ENCODE measurements at places on chromosomes 3 and 15.

DNA sequence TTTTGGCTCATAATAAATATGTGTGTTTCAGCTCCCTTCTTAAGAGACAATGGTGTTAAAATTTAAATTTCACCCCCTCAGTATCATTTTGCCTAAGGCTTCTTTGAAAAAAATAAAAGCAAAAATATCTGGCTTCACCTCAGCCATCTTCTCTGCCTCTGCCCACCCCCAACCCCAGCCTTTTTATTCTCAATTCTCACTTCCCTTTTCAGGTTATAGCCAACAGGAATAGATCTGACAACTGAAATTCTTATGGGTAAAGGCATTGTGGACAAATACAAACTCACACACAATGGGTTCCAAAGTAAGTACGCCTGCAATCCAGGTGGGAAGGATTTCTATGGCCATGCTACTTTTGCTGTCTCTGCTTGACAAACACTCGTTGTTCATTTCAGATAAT lies 399.0 kb upstream of the ARRDC4 start:
- DNase-seq = no peak

GRCh38 chr3:38454178-38454883 lies 641 bp downstream of the ACVR2B start:
- peak; percentile 60 for DNase-seq

DNA sequence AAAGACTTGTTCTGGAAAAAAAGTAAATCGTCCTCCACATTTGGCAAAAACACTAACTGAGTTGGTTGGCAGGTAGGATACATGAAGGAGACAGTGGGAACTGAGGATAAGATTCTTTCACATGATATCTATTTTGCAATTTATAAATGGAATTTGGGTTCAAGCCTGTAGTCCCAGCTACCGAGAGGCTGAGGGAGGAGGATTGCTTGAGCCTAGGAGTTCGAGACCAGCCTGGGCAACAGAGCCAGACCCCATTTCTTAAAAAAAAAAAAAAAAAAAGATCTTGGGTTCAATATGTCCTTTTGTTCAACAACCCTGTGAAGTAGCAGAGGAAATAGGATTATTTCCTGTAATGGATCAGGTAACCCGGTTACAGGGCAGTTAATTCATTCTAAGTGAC lies 35.7 kb upstream of the CFAP161 start:
- no peak for DNase-seq

- no peak for DNase-seq
These were observed 294.0 kb downstream of the SOX2 start for GRCh38 chr3:182005701-182006100.

- DNase-seq = no peak
These were observed 4.9 kb downstream of the PARP15 start for GRCh38 chr3:122582390-122582789.

Data from nephron progenitor cell (in vitro differentiated cells).